ENCODE measurements at places on chromosomes 7 and 10. TPM values are rescaled to one million over a fixed set of nuclear protein-coding genes. Genes with fewer than 3 reads are reported as not detected.

The SKIDA1 gene
- total RNA-seq = 2.0 TPM

- no peak for DNase-seq
Measured at GRCh38 chr10:131071721-131072120, 239.8 kb downstream of the TCERG1L start.

The ANKRD22 gene
- total RNA-seq = not detected

The CDC123 gene
- 35.0 TPM for total RNA-seq

- DNase-seq = peak; percentile 72
Measured at GRCh38 chr7:76318488-76319353, 16.2 kb downstream of the HSPB1 start.

- no peak for DNase-seq
Measured at GRCh38 chr7:53048638-53049037, 13.2 kb downstream of the POM121L12 start.

DNA sequence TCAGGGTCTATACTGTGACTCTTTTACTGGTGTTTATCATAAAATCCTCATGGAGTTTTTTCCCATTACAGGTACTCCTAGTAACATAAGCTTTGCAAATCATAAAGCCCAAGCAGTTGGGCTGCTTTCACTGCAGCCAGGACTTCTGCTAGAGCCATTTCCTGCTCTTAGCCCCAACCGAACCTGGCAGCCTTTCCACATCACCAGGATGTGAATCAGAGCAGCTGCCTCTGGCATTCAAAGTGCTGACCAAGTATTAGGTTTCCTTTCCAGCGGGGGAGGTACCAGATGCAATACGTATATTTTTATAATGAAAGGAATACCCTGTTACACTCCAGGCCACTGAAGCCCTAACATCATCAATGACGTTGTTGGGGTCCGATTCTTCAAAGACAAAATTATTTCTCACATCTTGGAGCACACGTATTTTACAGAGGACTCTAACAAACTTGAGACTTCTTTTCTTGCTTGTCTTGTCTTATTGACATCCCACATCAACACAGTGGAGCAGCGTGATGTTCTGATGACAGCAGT lies 3.6 kb upstream of the HTR5A start:
- DNase-seq = no peak

The HOXA5 gene
- total RNA-seq = not detected

The EVX1 gene
- not detected for total RNA-seq

The LIPM gene
- total RNA-seq = not detected

DNA sequence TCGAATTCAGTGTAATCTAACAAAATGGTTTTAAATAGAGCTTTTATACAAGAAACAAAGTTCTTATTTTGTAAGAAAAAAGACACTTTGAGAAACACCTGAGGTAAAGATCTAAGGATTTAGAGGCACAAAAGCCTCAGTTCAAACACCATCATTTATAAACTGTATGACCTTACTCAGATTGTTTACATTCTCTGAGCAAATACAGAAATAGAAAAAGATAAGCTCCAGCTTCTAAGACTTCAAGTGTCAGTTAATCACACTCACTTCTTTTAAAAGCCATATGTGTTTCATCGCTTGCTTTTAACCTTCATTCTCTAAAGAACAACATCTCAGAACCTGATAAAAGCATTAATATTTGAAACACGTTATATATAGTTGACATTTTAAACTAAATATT lies 27.9 kb downstream of the CADPS2 start:
- no peak for DNase-seq

DNA sequence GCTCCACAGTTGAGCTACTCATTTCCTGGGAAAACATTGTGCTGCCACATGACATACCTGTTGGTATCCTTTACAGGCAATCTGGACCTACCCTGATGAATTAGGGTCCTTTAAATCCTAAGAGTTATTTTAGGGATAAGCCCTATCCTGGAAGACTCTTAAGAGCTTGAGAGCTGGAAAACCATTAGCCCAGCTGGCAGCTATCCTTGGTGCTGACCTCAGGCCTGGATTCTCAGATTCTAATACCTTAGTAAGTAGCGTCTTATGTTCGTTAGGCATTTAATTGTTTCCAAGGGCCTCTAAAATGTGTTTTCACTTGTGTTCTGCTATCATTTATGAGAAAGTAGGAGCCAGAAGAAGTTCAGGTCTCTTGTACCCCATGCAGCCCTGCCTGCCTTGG lies 93.0 kb upstream of the SORCS3 start:
- no peak for DNase-seq

The ARPC1B gene
- 51.6 TPM for total RNA-seq

The PTPRN2 gene
- 1.4 TPM for total RNA-seq

The MYO3A gene
- not detected for total RNA-seq

The DDX50 gene
- total RNA-seq = 21.7 TPM

The GIGYF1 gene
- 24.8 TPM for total RNA-seq

DNA sequence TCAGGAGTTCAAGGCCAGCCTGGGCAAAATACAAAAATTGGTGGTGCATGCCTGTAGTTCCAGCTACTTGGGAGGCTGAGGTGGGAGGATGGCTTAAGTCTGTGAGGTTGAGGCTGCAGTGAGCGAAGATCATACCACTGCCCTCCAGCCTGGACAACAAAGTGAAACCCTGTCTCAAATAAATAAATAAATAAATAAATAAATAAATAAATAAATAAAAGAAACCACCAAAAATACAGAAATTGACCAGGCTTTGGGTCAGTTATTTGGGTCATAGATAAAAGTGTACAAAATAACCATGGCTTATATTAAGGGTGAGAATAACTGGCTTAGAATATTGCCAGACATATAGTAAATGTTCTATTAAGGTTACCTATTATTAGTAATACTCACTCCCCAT lies 129.2 kb downstream of the NEUROD6 start:
- no peak for DNase-seq

The HOXA10 gene
- total RNA-seq = not detected

- DNase-seq = no peak
Measured at GRCh38 chr7:134850066-134850465, 70.6 kb downstream of the CALD1 start.

DNA sequence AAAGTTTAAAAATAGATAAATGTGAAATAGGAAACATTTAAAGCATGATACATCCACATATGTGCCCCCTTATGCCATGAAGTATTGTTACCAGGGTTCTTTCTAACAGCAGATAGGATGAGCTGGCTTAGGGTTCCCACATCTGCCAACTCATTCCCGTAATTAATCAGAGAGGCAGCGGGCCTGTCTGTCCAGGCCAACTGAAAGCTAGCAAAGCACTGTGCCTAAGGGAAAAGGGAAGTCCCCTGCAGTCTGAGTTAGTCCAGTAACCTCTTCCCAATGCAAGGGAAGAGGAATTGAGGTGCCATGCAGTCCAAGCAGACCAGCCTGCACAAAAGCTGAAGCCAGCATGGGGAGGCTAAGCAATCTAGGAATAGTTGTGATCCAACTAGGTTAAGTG lies 18.3 kb upstream of the ZC3HAV1L start:
- no peak for DNase-seq

DNA sequence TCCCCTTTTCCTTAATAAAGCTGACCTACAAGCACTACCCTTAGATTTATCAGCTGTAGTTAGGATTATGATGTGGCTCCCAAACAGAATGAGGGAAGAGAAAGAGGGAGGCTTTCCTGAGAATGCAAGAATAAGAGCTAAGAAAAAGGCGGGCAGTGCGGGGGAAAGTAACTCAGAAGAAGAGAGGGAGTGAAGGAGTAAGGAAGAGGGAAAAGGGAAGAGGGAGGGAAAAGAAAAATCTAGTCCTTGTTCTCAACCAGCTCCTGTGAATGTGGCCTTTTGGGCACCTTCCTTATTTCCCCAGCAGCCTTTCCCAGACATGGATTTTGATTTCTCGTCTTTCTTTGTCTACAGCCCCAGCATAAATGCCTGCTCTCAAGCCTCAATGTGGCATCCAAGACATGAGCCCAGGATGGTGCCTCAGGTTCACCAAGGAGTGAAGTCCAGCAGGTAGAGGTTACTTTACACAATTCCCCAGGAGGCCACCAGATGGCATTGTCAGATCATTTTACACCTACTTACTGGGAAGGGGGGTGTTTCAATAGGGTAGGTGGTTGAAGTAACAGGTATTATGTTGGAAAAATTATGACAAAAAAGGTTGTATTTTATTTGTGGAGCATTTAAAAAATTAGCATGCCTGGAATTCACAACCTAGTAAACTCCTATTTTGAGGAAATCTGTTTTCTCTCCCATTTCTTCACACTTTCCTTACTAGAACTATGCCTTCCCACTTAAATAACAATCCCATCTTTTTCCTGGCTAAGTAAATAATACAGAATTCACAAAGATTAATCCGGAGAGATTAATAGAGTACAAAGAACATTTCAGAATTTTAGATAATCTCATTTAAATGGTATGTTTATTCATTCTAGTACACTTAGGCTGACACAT lies 106.5 kb downstream of the HTR7 start:
- DNase-seq = no peak

GRCh38 chr10:80462299-80462980 lies 8.3 kb downstream of the TSPAN14 start:
- DNase-seq = peak; percentile 50

DNA sequence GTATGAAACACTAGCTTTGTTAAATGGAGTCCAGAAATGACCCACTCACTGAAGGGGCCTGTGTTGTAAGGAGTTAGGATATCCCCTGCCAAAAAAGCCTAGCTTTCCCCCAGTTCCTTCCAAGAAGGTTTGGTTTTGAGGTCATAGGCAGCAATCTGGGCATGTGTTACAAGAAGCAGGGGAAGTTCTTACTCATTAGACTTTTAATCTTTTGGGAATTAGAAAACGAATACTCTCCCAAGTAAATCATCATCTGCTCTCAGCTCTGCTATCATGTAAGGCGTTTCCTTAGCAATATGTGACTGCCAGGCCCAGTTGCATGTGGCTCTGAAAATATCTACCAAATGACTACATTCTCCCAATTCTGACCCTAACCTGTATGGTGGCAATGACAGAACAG lies 3.7 kb downstream of the NOD1 start:
- no peak for DNase-seq

The UTF1 gene
- not detected for total RNA-seq

GRCh38 chr7:3922175-3922635 lies 621.2 kb downstream of the SDK1 start:
- peak; percentile 23 for DNase-seq

The ERVW-1 gene
- total RNA-seq = not detected

DNA sequence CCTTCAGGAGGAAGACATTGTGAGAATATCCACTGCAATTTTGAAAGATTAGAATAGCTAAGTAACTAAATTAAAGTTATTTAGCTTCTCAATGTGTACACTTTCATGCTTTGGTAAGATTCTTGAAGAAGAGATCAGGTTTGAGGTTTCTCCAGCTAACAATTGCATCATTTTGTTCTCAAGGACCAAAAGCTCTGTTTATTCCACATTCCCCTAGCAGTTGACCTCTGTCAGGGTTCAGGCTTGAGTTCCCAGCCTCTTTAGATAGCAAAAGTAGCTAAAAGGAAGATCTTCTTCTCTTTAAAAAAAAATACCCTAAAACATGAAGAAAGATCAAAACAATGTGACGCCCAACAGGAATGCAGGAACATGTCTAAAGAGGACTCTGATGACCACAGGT lies 179.4 kb upstream of the IGFBP3 start:
- DNase-seq = no peak

The CNTNAP2 gene
- 0.19 TPM for total RNA-seq

The UCMA gene
- total RNA-seq = not detected

GRCh38 chr10:71631007-71631861 lies 88.3 kb downstream of the C10orf105 start:
- DNase-seq = no peak

GRCh38 chr10:96586419-96587263 lies at the start of gene TM9SF3:
Gene TM9SF3, minus strand, starts transcription at chr10:96587012. Its CDS starts 177 bp downstream, at chr10:96586835.
- DNase-seq = peak; percentile 94

- no peak for DNase-seq
Measured at GRCh38 chr7:50828116-50828515, 45.4 kb upstream of the GRB10 start.

Measured in heart right ventricle (tissue), 16 donors.